Activated naive CD4-positive, alpha-beta T cell treated with Interleukin-2 at 50 U/mL for 16 hours (primary cell): ENCODE measurements at places on chromosomes 5 and 9.

- no peak for DNase-seq
Observed at GRCh38 chr9:75148561-75148960, 60.2 kb downstream of the OSTF1 start.

DNA sequence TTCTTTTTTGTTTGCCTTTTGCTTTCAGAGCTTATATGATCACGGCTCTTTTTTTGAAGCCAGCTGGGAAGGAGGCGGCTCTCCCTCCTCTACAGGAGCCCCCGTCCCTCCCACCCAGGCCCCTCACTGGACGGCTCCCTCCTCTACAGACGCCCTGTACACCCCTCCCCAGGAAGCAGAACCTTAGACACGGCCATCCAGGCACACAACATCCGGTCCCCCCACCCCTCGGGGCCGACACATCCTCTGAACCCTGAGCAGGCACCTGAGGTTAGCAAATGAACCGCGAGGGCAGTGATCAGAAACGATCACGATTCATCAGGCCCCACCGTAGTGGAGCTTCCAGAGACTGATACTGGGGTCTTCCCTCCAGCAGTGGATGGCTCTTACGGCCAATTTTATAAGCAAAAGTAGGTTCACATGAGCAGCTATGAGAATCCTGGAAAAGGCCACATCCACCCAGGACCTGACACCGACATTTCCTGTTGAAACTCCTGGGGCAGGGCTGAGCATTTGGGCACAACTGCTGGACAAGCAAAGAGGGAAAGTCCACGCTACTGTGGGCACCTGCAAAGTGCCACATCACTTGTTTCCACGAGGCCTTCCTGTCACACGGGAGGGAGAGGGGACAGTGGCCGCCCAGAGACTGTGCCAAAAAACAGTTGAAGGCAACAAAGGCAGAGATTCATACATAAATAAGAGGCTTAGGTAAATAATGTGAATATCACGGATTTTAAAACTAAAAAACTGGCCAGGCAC, 78.9 kb downstream of the SEMA4D start:
- DNase-seq: peak; percentile 74

DNA sequence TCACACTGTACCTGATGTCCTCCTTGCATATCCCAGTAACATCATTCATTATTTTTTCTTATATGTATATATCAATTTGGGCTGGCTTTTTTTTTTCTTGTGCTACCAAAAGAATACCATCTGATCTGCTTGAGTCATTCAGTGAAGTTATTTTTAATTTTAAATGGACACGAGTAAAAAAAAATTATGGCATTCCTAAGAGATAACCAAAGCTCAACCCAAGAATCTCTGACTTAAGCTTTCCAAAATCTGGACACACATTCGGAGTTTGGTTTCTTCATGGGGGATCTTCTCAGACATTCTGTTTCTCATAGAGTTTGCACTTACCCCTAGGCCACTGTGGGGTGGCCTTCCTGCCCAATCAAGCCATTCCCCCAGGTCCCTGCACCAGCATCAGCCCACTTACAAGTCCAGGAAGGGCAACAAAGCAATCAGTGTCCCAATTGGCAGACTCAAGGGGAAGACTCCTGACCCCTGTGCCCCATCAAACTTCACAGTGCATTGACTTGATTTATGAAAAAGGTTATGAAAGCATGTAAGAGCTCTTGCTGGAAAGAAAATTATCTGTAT, 49.2 kb upstream of the SPDL1 start:
- no peak for DNase-seq

GRCh38 chr9:36158122-36158521, 11.1 kb upstream of the CCIN start:
- DNase-seq: no peak

GRCh38 chr9:116558035-116558434, 129.1 kb upstream of the TRIM32 start:
- no peak for DNase-seq

DNA sequence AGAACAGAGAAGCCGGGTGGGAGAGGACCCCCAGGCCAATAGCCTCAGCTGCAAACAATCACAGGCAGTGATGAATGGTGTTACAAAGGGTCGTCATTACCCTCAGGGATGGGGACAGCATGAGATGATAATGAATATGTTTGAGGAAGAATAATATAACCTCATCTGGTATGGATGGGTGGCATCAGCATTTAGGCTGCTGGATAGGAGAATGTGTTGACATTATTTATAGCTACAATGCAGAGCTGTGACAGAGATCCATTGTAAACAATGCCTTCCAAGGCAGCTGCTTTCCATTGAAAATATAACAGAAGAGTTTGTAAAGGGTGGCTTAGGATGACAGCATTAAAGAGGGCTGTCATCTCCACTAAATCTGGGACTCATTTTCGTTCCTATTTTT, 365.5 kb downstream of the KCNN2 start:
- no peak for DNase-seq

DNA sequence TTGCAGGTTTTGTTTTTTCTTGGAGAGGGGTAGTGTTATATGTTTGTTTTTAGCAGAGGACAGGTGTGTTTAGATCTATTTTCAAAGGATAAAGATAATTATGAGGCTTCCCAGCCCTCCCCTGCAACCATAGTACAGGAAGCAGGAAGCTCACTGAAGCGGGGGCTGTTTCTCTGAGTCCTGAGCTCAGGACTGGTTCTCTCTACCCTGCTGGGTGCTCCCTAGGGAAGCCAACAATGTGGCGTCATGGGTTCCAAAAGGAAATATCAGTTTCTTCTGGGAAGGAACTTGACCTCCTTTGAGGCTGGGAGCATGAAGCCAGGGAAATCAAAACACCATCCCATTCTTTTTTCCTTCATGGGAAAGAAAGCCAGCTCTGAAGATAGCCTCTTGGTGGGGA, 62.2 kb downstream of the RAD23B start:
- DNase-seq: no peak

DNA sequence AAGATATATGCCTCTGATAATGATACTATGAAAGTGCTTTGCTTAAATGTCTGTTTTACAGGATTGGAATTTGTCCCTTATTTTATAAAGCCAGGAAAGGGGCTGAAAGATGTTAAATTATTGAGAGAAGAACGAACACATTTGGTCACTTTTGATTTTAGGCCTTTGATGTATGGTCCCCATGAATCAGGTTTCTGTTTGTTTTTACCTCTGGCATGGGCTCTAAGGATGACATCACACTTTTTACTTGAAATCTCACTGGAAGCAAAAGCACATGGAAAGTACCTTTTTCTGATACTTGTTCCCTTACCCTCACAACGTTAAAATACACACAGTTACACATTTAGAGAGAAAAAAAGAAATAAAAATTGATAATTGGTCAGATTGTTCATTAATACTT, 6.9 kb downstream of the OTULIN start:
- DNase-seq: no peak

DNA sequence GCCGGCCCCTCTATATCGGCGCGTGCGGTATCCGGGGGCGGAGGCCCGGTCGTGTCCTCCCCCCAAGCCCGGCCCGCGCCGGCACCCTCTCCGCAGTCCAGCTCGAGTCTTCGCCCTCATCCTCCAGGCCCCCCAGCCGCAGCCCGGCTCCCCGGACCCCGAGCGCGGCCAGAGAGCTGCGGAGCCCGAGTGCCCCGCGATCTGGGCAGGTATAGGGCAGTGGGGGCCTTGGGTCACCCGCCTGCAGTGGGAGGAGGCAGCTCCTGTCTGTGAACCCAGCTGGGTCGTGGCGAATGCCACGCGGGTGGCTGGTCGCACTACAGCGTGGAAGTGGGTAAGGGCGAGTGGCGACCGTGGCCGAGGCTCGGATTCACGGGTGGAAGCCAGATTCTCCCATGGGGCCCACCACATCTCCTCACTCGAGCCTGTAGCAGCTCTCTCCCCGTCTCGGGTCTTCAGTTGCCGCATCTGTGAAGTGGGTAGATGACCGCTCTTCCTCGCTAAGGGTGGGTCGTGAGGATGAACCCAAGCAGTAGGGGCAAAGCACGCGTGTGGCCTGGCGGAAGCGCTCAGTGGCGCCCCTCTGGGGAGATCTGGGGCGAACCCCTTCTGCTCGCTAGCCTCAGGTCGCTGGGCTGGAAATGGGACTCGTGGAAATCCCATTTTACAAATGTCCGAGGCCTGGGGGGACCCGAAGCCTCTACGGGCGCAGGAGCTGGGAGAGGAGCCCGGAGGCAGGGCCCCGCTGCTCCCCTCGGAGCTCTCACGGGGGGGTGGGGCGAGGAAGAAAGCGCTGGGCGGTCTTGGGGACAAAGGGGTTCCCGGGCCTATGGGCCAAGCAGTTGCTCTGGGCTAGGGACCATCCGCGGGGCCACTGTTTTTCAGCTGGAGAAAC, 1.9 kb downstream of the NR5A1 start:
- no peak for DNase-seq

DNA sequence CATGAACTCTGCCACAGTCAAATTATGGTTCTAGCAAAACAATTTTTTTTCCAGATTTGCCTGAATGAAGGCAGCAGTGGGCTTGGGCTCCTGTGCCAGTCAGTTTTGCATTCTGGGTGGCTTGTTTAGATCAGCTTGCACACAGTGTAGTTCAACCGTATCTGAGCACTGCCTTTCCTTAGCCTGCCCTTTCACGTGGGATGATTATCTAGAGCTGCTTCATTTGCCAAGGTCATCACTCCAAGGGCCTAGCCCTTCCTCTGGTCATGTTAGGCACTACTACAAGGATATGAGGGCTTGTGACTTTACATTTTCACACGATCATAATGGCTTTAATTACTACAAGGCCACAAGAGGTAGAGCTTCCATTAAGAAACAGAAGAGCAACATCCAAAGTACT, 150.6 kb upstream of the EFNA5 start:
- DNase-seq: no peak

GRCh38 chr9:68912561-68912960, 101.4 kb downstream of the PRKACG start:
- DNase-seq: no peak

- no peak for DNase-seq
Observed at GRCh38 chr9:12271421-12271891, 421.7 kb upstream of the TYRP1 start.

GRCh38 chr9:131736431-131736830, 3.4 kb downstream of the RAPGEF1 start:
- no peak for DNase-seq

DNA sequence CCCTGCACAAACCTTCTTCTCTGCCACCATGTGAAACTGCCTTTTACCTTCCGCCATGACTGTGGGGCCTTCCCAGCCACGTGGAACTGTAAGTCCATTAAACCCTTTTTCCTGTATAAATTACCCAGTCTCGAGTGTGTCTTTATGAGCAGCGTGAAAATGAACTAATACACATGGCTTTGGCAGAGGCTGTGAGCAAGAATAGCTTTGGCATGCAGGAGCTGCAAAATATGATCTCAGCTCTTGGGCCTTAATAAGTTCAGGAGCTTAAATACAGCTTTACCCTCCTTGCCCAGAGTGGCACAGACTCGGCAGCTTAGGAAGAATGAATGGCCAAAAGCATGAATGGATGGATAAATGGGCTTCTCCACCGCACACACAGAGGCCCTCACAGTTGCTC, 15.7 kb upstream of the SLC36A1 start:
- DNase-seq: no peak

DNA sequence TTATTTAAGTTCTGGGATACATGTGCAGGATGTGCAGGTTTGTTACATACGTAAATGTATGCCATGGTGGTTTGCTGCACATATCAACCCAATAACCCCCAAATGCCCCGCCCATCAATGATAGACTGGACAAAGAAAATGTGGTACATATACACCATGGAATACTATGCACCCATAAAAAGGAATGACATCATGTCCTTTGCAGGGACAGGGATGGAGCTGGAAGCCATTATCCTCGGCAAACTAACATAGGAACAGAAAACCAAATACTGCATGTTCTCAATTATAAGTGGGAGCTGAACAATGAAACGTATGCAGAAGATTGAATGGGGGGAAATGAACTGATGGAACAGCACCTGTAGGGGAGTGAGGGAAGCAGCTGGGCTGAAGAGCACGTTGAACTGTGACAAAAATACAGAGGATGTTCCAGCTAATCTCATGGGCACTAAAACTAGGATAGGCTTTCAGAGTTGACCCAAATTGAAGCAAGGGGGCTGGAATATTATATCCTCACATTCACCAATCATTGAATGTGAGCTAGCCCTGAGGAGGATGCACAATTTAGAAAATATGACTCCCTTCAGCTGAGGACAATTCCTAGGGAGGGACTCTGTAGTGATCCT, 70.5 kb upstream of the OSMR start:
- DNase-seq: no peak

DNA sequence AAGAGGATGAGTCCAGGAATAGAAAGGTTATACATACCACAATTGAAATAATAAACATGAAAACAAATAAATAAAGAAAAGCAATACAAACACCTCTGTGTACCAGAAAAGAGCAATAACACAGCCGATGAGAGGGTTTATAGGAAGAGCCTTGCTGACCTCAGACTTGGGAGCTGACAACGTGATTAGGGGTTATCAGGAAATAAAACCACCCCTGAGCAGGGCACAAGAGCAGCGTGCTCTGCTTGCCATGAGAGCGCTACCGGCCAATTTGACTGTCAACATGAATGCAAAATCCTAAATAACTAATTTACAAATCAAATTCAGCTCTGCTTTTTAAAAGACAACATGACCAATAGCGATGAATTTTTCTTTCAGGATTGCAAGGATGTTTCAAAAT, 2.6 kb upstream of the FREM1 start:
- DNase-seq: no peak

GRCh38 chr5:82045554-82046275, 73.9 kb downstream of the ATG10 start:
- DNase-seq: no peak

DNA sequence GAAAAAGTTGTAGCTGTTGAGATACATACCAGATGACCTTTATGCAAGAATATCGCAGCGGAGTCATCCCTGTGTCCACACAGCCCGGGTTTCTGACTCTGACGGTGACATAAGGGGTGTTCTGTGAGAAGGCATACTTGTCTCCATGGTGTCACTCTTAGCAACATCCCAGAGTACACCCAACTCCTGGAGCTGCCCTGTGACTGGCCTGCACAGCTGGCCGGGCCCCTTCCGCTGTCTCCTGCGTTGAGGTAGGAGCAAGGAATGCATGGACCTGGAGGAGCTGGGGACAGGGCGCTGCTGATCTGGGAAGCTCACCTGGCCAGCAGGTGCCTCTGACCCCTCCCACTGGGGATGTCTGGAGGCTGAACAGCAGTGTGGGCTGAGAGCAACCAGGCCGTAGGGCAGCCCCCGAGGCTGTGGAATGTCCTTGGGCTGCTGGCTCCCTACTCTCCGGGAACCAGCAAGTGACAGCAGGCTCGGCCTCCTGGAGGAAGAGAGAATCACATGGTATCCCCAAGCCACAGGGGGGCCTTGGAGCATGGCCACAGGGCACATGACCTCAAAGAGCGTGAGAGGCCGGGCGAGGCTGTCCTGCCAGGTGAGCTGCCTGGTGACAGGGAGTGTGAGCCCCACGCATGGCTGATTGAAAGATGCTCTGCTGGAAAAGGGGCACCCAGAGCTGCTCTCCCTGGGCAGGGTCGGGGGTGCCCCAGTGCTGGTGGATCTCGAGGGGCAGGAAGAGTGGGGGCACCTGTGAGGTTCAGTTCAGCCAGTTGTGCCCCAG, 113.4 kb downstream of the MRPL36 start:
- DNase-seq: no peak

- no peak for DNase-seq
Observed at GRCh38 chr5:32539981-32540845, 45.1 kb upstream of the SUB1 start.

GRCh38 chr5:76855961-76856360, 6.1 kb downstream of the S100Z start:
- peak; percentile 26 for DNase-seq

- DNase-seq: no peak
Observed at GRCh38 chr9:98897745-98898144, 46.0 kb upstream of the COL15A1 start.
